ENCODE measurements at places on chromosomes 2 and 18.

- no peak for DNase-seq
These were observed 165.9 kb upstream of the PGAP1 start for GRCh38 chr2:197092431-197092830.

DNA sequence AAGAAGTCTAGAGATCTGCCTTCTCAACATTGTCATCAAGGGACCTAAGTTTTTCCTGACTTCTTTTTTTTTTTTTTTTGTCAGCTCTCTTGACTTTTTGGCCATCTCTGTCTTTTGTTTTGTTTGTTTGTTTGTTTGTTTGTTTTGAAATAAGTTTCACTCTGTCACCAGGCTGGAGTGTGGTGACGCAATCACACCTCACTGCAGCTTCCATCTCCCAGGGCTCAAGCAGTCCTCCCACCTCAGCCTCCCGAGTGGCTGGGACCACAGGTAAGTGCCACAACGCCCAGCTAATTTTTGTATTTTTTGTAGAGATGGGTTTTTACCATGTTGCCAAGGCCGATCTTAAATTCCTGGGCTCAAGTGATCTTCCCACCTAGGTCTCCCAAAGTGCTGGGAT is 5.6 kb upstream of the PUS10 start:
- DNase-seq: no peak

DNA sequence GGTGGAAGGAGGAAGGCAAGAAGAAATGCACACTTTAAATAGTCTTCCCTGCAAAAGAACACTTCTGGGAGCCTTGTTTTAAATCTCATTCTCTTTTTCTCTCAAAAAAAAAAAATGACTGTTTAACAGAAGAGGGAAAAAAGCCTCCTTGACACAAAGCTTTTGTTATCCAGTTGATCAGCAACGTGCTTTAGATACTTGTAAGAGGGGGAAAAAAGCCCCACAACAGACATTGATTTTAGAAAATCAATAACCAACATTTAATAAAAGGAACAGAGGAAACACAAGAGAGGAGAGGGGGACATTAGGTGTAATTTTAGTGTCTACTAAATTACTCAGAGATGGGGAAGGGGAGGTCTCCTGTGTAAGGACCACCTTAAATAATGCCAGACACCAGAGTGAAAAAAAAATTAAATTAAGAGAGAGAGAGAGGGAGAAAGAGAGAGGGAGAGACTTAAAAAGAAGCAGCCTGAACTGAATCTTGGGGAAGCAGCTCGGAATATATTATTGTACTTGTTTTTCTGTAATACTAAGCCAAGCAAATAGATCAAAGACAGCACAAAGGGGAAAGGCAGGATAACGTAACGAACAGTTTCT is 4.7 kb downstream of the ZEB2 start:
- DNase-seq: no peak

- no peak for DNase-seq
These were observed 123.4 kb upstream of the CDH20 start for GRCh38 chr18:61209801-61210200.

- no peak for DNase-seq
These were observed 2.8 kb downstream of the NOL4 start for GRCh38 chr18:34221971-34222306.

GRCh38 chr2:74419345-74419744 is 2.1 kb downstream of the C2orf81 start:
- no peak for DNase-seq

- DNase-seq: no peak
These were observed 2.1 kb upstream of the LRRFIP1 start for GRCh38 chr2:237625216-237625705.

DNA sequence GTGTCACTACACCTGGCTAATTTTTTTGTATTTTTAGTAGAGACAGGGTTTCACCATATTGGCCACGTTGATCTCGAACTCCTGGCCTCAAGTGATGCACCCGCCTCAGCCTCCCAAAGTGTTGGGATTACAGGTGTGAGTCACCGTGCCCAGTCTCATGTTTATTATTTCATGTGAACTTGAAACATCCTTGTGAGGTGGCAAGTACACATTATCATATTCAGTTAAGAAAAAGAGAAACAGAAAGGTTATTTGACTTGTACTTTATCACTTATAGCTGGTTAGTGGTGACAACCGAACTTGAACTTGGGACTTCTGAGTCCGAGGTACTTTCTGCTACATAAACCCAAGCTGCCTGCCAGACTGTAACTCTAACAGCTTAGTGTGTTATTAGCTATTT is 24.4 kb downstream of the ABHD3 start:
- no peak for DNase-seq

DNA sequence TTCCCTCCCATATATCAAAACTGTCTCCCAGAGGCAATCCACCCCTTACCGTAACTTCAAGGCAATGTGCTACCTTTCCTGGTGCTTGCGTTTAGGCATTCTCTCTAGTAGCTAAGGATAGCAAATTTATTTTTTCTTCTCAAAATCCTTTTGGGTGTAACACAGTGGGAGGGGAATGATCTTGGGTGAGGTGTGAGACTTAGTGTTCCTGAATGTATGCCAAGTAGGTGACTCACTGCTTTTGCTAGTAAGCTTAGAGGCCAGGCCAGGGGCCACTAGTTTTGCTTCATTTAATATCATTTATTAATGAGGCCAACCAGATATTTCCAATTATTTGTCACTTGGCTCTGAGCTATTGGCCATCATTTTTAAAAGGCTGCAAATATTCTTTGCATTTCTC is 135.5 kb downstream of the NAPG start:
- no peak for DNase-seq

- no peak for DNase-seq
These were observed 778.3 kb downstream of the TRIB2 start for GRCh38 chr2:13495051-13495450.

DNA sequence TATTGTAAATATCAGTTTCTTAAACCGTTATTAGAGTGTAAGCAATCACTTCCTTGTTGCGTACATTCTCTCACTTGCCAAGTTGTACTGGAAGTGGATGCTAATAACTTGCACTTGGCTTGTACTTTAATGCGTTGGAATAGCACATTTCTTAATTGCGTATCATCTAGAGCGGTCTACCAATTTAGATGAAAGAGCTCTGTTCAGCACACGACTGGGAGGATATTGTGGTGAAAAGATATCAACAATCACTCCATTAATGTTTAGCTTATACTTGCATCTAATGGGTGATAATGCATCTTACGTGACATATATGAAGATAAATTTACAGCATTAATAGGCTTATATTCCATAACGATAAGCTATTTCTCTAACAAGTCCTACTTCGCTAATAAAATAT is 11.7 kb upstream of the TMEFF2 start:
- no peak for DNase-seq

DNA sequence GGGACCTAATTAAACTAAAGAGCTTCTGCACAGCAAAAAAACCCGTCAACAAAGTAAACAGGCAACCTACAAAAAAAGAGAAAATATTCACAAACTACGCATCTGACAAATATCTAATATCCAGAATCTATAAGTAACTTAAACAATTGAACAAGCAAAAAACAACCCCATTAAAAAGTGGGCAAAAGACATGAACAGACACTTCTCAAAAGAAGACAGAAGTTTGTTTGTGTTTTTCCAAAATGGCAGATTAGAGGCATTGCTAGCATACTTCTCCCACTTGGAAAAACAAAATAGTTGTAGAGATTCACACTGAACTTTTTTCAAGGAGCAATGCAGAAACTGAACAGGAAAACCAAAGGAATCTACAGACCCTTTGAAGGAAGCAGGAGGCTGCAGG is 37.6 kb downstream of the FLACC1 start:
- DNase-seq: no peak

DNA sequence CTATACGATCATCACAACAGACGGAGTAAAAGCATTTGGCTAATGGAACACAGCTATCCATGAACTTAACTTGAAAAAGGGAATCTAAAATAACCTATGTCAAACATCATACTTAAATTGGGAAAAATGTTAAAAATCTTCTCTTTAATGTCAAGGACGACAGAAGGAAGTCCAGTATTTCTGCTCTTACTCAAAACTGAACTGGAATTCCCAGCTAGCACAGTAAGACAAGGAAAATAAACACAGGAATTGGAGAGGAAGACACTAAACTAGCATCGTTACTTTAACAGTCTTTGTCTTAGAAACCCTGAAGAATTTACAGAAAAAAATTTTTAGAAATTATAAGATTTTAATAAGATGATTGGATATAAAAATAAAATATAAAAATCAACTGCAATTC is 112.6 kb downstream of the HDAC4 start:
- DNase-seq: no peak

- DNase-seq: no peak
These were observed 173.3 kb downstream of the KCNE4 start for GRCh38 chr2:223225266-223225665.

GRCh38 chr2:190379249-190379964 is 28.7 kb upstream of the MFSD6 start:
- DNase-seq: no peak

- DNase-seq: no peak
These were observed 259.6 kb downstream of the HDAC4 start for GRCh38 chr2:239141021-239141760.

DNA sequence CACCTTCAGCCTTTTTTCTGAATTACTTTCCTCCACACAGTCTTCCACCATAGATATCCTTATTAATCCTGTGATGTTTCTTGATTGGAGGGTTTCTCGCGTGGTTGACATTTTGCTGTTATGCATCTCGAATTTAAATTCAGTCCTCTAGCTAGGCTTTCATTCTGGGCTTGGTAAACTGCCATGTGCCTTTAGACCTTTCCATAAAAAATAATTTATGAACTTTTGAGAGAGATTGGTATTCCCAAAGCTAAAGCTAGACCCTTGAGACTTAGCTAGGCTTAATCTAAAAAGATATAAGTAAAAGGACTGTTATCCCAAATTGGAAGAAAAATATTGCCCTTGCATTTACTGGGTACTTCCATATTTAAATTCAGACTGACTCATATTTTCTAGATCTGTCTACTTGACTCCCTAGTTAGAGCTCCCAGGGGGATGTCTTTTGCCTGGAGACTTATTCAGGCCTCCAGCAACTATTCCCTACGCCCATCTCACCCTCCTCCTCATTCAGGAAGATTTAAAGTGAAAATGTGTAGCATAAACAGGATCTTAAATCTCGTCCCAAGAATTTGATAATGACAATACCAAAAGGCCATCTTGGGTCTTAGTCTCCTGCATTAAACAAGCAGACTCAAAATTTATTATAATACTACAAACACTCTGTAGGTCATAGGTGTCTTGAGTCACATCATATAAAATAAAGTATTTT is 60.3 kb downstream of the KIAA2012 start:
- DNase-seq: no peak

Data from activated naive CD4-positive, alpha-beta T cell treated with Interleukin-2 at 50 U/mL for 16 hours (primary cell).